CD4-positive, alpha-beta memory T cell (primary cell): ENCODE measurements at places on chromosomes 6 and 20.

DNA sequence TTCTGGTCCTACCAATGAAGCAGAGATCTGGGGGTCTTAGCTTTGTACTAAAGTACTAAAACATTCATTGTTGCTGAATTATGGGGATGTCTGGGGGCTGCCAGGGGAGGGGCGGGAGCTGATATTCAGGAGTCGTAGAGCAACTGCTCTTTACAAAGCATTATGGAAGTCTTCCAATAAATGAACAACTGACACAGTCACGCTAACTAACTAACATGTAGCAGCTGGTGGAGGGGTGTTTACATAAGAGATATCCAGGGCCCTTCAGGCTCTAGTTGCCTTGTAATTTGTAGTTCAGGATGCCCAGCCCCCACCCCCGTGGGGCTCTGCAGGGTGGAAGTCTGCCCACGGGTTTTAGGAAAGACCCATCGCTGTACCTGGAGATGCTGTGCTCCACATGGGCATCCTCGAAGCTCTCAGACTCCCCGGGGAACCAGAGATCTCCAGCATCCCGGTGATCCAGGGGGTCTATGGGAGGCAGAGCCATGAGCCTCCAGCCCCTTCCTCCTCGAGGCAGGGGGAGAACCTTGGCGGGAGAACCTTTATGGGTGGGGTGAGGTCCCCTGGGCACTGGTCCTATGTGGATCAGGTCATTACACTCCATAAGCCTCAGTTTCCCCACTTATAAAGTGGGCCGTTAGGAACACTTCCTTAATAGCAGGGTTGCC lies 3.4 kb downstream of the TREM2 start:
- no peak for DNase-seq

DNA sequence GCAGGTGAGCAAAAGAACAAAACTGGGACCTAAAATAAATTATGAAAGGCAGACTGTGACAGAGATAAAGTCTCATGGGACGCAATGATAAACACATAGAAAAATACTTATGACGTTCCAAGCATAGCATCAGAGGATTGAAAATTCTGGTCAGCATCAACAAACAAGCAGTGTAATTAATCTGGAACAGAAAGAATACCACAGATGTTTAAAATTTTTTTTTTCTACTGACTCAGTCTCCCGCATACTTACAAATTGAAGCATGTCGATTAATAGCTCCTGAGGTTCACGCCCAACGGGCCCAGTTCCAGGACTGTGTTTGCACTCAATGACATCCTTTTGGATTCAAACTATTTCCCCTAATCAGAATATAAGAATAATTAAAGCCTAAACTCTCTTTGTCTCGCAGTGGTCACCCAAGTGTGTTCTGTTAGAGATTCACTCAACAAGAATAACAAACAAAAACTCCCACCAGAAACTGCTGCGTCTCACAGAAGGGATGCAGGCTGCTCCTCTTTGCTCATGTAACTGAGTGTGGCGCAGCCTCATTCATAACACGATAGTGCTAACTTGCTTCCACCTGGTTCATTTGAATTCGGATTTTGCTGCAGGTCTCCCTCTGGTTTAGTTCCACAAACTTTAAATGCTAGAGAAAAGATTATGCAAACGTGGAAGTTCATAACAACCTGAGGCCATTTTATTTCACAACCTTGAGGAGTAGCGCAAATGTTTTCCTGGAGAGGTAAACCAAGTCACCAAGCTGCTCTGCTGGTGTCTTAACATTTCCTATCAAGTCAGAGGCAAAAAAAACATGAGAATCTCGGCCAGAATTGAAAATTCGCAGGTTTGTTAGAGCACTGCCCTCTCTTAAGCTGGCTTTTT lies 69.0 kb upstream of the CITED2 start:
- DNase-seq, result no peak

DNA sequence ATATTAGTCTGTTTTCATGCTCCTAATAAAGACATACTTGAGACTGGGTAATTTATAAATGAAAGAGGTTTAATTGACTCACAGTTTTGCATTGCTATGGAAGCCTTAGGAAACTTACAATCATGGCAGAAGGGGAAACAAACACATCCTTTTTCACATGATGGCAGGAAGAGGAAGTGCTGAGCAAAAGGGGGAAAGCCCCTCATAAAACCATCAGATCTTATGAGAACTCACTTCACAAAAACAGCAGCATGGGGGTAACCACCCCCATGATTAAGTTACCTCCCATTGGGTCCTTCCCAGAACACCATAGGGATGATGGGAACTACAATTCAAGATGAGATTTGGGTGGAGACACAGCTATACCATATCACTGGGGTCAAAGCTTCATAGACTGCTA lies 254.2 kb downstream of the ERMARD start:
- DNase-seq, result no peak

DNA sequence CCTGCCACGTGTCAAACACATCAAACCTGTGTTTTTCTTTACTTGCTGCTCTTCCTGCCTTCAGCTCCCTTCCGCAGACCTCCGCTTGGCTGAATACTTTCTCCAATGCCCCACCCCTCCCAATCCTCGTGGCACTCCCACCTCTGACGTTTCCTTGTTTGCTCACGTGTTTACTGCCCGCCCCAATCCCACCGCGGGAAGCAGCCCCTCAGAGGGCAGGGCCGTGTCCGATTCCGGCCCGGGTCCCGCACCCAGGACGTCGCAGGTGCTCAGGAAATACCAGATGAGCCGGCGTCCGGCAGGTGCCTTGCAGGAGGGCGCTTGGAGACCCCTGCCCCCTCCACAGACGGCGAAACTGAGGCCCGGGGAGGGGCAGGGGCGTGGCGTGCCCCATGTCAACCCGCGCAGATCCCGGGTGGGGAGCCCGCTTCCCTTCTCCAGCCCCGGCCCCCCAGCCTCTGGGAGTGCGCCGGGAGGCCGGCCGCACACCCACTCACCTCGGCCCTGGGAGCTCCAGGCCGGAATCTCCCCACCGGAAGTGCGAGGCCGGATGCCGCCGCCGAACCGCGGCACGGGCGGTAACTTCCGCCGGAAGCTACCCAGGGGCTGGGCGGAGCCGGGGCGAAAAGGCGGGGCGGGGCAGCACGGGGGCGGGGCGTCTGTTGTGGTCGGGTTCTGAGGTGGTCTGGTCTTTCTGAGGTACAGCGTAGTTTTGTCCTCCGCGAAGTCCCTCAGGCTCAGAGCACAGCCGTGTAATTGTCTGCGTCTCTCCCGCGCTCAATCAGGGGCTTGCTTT lies 42.3 kb downstream of the ELMO2 start:
- peak; percentile 89 for DNase-seq

DNA sequence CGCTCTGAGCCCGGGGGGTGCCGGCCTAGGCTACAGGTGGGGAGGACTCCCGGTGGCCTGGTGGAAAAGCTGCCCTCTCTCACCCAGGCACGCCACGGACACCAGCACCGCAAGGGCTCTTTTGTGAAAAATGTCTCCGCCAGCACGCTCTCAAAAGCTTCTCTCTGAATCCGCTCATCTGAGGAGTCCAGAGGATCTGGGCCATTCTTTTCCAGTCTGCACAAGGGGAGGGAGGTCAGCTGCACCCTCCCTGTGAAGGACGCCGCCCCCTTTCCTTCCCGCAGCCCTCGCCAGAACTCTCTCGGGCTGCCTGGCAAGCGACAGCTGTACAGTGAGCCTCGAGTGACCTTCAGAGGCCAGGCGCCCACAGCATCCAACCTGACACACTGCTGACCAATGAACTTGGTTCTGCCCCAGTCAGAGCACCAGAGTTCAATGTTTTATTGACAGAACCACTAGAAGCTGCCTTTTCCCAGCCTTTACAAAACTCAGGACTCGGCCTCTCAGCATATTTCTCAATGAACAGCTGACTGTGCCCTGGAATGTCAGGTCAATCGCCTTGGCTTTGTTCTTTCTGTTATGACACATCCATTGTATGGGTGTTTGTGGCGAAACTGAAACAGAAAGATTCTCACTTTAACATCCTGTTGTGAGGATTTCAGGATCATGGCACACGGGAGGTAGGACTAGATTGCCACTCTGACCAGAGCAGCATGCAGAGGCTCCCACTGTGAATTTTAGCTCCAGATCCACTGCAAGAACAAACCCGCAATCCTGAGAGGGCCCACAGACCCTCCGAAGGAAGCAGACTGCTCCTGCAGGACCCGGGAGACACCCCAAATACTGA lies 26.7 kb downstream of the SERPINB9 start:
- no peak for DNase-seq

DNA sequence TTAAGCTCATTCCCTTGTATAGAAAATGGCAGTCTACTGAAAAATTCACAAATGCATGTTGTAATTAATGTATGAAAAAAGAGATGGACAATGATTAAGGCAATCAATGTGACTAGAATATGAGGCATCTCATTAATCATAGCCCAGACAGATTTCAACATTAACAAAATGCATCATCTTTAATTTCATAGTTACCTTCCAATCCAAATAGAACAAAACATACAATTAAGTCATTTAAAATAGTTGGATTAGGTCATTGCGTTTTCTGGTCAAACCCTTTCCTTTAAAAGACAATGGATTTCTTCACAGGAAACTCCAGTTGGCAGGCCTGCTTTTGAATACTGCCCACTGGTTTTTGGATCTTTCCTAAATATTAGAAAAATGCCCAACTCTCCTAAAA lies 203.9 kb downstream of the HAO1 start:
- no peak for DNase-seq
